NCI-H524 (cell line): ENCODE measurements at places on chromosomes 12 and 14.
A peak's percentile ranks its signal among the peaks of the same experiment; 100 is the strongest.

GRCh38 chr14:105187935-105188524 lies 6.9 kb upstream of the NUDT14 start:
- peak; percentile 37 for DNase-seq

- DNase-seq = no peak
Observed at GRCh38 chr14:55332654-55333570, 61.7 kb downstream of the FBXO34 start.

DNA sequence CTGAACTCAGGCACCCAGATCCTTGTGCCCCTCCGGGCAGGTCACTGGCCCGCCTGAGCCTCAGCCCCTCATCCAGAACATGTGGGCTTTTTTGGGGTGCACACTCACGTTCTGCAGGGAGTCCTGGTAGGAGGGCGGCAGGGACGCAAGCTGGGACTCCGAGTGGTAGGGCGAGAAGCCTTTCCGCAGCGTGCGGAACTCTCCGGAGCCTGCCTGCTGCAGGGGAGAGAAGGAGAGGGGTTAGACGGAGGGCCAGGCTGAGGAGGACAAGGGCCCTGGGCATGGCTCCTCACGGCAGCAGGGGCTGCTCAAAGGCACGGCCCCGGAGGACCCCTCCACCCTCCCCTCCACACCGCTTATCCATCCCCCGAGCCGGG lies 40.8 kb downstream of the CCNK start:
- no peak for DNase-seq

DNA sequence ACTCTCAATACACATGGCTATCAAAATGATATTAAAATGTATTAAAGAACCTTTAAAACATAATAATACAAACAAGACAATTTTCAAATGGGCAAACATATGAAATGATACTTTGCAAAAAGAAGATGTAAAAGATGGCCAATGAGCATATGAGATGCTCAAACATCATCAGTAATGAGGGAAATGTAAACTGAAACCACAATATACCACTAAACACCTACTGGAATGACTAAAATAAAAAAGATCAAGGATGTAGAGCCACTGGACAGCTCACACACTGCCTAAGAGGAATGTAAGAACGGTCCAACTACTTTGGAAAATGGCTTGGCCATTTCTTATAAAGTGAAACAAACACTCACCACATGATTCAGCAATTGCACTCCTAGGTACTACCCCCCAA lies 97.2 kb upstream of the BBS10 start:
- no peak for DNase-seq

DNA sequence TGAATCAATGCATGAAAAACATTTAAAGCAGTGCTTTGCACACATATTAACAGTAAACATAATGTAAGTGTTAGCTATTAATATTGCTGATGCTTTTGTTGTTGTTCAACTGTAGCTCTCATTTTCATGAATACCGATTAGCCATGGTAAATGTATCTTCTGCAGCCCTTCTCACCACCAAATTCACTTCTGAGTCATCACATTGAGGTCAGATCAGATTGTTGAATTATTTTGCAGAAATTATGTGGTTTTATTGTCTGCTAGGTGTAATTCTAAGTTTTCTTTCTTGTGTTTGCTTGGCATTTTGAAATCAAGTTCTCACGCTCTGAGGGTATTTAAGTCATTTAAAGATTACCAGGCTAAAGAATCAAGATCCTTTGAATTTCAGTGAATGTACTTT lies 74.6 kb downstream of the AKAP6 start:
- DNase-seq = no peak

GRCh38 chr12:109386059-109386433 lies 38.3 kb downstream of the MYO1H start:
- peak; percentile 21 for DNase-seq

- DNase-seq = no peak
Observed at GRCh38 chr14:73887318-73887616, 608 bp downstream of the ZNF410 start.

- no peak for DNase-seq
Observed at GRCh38 chr12:70252832-70253231, 9.6 kb downstream of the CNOT2 start.

DNA sequence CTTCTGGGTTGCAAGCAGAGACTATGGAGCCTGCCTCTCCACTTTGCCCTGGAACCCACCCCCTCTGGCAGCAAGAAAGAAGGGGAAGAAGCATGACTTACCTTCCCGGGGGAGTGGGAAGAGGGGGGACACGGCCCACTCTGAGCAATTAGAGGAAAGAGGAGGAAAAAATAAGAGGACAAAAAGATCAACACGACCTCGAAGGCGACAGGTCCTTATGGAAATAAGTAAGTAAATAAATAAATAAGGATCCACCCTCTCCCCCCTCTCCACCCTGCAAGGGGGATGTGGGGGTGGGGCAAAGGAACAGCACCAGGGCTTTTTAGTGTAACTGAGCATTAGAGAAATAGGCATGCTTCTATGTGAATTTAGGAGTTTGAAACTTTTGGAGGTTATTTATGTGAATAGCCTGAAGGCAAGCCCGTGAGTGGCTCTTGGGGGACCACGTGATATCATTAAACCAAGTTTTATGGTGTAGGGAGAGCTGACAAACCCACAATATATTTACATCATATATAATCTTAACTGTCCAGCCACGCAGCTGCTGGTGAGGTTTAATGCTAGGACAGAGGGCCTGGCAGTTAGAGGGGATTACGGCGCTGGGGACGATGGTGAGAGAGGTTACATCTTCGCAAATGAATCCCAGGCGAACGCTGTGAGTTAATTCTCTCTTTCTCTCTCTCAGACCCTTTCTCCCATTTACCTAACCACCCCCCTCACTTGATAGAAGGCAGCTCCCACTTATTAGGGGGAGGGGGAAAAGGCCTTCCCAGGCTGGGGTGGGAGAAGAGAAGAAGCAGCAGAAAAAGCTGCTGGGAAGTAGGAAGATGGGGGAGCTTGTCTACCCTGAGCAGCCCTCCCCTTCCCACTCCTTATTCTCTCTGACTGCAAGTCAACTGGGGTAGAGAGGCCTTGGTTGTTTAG lies 4.8 kb downstream of the HOXC5 start:
- DNase-seq = no peak

GRCh38 chr14:79279645-79280597 lies 931.4 kb downstream of the DIO2 start:
- peak; percentile 74 for DNase-seq

- DNase-seq = no peak
Observed at GRCh38 chr12:44223736-44224135, 387.9 kb downstream of the TMEM117 start.

DNA sequence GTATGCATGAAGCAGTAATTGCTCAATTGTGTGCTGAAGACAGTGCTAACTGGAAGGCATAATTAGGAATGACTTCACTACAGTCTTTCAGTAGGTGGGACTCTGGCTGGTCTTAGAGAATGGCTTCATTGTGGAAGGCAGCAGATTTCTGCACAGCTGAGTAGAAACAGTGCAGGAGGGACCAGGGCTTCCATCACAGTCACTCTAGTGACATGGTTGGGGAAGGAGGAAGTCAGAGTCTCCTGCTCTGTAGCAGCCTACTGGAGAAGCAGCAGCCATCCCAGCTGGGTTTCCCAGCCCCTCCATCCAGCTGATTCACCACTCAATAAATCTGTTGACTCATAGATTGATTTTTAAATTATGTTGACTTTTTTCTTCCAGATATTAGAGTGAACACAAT lies 80.6 kb upstream of the DBX2 start:
- no peak for DNase-seq

DNA sequence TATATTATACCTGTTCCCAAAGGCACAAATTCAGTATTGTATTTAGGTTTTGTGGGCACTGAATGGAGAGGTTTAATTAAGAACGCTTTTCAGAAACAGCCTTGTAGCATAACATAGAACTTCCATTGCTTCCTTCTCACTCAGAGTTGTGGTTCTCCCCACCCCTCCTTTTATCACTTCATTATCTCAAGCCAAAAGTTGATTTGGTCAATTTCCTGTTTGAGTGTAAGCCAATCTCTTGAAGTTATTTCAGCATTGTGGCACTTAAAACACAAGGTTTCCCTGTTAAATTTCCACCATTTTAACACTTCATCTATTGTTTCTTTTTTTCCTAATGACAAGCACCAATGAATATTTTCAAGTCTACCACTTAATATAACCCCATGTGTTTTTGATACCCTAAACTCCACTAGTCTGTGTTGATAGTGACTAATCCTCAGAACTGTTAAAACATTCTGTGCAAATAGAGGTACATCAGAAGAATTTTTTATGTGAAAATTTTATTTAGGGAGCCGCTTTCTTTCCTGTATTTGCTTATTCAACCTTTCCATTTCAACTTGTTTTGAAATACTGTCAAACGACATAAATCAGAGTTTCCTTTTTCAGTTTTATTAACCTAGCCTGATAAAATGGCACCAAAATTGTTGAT lies 340.1 kb downstream of the BCAT1 start:
- DNase-seq = no peak

DNA sequence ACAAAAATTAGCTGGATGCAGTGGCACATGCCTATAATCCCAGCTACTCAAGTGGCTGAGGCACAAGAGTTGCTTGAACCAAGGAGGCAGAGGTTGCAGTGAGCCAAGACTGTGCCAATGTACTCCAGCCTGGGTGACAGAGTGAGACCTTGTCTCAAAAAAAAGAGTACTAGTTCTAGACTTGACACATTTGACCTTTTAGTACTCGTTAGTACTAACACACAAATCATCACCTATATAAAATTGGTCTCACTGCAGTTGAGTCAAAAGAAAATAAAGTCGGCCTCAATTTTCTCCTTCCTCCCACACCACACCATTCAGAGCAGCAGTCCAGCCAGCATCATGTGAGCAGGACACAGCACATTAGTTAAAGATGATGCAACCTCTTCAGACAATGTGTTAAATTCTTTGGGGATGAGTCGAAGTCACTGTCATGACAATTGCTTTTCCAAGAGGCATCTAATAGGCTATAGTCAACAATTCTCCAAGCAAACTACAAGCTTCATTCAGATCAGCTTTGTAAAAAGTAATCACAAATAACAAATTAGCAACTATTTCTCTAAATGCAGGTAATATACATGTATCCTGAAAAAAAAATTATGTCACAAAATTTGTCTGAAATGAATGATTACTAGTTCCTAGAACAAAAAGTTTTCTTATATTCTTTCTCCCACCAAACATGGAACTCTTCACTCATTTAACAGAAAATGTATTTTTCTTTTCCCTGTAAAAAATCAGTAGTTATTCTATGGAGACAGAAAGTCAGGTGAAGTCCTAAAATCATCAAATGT lies 55.6 kb downstream of the CLIP1 start:
- DNase-seq = no peak

GRCh38 chr12:89225401-89225800 lies 126.9 kb downstream of the DUSP6 start:
- DNase-seq = no peak

DNA sequence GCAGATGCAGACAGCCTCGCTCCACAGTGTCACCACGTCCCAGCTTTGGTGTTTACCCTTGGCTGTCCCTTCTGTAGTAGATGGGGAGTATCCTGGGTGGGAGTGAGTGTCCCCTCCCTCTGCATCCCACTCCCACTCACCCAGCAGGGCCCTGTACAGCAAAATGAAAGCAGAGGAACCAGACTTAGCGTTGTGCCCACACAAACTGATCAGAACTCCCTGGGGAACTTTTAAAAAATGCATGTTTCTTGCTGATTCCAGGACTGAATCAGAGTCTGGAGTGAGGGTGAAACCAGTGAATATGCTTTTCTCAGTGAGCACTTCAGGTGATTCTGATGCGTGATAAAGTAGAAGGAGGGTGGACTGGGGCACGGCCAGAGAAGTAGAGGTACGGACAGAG lies 2.9 kb downstream of the ACVRL1 start:
- DNase-seq = no peak

- DNase-seq = no peak
Observed at GRCh38 chr12:41552588-41552987, 364.5 kb downstream of the PDZRN4 start.

- DNase-seq = no peak
Observed at GRCh38 chr14:77562681-77563080, 53.8 kb downstream of the SPTLC2 start.

DNA sequence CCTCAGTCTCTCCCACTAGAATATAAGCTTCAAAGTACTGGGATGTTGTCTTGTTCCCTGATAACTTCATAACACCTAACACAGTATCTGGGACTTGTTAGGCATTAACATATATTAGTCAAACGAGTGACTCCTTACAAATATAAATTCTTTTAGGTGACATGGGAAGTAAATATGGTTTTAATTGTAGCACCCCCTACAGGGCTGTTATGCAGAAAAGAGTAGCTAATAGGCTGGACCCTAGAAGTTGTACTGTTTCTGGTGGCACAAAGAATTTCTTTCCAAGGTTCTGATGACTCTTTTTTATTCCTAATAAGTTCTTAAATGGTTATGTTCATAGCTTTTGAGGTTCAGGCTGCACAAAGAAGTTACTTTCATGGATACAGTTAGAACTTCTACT lies 29.8 kb downstream of the GPATCH2L start:
- DNase-seq = peak; percentile 28
